ENCODE measurements at places on chromosomes 7 and 10. TPM values are rescaled to one million over a fixed set of nuclear protein-coding genes. Genes with fewer than 3 reads are reported as not detected.

DNA sequence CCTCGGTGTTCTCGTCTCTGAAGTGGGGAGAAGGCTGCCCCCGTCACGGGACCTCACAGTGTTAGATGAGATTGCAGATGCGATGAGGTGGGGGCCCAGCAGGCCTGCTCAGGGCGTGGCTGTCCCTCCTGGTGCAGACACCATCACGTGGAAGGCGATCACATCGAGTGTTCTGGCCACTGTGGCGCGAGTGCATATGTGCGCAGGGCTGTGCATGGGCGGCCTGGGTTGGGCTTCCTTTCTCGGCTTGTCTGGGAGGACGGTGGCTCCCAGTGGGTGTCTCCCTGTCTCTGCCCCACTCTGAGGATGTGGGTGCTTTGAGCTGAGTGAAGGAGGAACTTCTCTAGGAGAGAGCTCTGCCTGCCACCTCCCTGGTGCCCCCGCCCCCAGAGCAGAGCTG, 83.1 kb downstream of the LHPP start:
- DNase-seq: no peak

- no peak for DNase-seq
Observed at GRCh38 chr7:90777465-90777864, 181.3 kb downstream of the CDK14 start.

DNA sequence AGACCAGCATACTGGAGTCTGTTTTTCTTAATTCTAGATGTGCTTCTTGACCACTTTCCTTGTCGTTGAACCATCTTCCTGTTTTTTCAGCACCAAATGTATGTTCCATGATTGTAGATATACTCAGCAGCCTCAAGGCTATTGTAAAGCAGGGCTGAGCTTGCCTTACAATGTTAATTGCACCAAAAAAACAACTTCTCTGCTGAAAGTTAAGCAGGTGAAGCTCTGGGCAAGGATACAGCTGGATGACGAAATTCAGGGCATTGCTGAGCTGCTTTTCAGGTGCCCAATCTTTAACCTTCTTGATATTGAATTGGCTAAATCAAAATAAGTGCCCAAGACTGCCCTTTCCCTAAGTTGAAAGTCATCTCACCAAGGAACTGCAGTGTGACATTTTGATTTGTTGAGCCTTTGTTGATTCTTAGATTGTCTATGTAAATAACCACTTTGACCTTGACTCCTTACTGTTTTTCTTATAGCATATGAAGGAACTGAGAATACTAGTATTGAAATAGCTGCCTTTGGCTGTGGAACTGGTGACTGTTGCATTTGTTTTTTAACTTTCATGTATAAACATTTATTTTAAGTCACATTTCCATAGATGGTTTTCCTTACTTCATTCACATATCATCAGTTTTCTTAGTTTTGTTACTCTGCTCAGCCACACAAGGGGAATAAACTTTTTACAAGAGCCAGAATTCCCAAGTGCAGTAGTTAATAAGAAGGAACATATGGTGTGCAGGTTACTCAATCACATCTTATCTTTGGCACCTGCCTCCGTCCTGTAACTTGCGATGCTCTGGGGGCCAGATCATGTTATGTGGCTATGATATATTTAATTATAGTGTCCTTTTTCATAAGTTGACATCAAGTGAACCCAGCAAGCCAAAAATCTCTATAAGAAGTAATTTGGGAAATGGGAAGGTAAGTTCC, 3.1 kb downstream of the AHCYL2 start:
- DNase-seq: no peak

DNA sequence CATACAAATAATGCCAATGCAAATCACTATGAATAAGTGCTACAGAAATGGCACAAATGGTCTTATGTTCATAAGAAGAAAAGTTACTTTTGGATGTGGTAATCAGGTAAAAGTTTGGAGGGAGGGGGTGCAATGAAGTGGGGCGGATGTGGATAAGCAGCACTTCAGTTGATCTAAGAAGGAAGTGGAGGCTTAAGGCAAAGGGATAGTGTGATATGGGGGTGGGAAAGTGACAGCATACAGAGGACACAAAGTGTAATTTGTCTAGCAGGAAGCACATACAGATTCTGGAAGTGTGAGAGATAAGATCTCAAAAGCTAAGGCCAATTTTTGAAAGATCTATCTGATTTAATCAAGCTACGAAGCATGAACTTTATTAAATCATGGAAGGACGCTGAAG, 6.3 kb downstream of the BET1 start:
- no peak for DNase-seq

DNA sequence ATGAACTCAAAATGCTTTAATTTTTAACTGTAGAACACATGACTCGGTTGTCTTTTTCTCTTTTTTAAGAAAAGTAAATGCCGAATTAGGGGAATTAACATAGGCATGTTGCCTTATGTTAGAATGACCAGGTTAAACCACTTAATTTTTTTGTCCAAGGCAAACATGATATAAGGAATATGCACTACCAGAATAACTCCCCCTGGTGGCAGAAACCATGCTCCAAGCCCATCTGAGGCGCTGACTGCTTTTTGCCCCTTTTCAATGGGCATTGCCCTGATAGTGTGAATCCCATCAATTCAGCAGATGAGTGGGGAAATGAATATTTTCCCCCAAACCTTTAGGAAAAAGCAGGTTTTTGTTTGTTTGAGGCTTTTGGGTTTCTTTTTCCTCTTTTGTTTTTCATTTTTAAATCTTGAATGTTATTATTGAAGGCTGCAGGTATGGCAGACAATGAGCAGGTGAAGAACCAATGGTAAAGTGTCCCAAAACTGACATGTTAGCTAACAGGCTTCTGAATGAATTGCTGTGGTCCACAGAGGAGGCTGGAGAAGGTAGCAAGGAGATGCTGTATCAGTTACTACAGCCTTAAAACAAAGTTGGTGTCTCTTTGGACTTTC, 284.3 kb downstream of the SORCS3 start:
- DNase-seq: peak; percentile 42

DNA sequence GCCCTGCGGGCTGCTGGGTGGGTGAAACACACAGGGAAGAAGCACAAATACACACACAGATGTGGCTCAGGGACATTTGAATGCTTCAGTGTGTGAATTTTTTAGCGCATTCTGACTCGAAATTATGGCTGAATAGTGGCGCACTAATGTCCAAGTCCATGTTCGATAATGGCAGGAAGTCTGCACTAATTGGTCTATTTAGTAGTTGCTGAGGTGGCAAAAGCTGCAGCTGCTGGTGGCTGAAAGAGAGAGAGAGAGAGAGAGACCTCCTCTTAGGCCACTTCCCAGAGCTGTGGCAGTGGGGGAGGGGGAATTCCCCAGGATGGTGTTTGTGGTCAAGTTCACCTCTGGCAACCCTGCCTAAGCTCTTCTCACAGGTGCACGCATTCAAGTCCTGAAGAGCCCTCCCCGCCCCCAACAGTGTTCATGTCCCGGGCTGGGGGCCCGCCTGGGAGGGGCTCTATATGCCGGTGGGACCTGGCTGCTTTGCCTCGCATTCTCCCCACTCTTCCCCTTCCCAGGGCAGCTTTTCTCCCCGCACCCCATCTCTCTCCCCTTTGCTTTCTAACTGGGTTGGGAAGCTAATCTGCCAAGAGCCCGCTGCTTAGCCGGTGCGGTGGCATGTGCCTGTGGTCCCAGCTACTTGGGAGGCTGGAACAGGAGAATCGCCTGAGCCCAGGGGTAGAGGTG, 6.0 kb upstream of the MNX1 start:
- DNase-seq: peak; percentile 31

DNA sequence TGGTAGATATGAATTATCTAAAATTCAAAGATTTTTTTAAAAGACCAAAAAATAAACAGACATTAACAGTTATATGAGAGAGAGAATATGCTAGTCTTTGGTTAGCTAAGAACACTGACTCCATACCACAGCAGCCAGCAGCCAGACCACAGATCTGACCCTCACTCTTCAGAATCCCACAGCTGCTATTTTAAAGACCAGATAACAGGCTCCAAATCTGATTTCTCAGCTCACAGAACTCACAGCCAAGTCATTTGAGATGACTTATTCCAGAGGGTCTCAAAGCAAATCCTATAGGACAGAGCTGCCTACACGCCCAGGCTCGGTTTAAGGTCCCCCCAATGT, 20.4 kb downstream of the NUDCD3 start:
- DNase-seq: peak; percentile 36

- no peak for DNase-seq
Observed at GRCh38 chr7:1345796-1346755, 113.2 kb downstream of the MICALL2 start.

DNA sequence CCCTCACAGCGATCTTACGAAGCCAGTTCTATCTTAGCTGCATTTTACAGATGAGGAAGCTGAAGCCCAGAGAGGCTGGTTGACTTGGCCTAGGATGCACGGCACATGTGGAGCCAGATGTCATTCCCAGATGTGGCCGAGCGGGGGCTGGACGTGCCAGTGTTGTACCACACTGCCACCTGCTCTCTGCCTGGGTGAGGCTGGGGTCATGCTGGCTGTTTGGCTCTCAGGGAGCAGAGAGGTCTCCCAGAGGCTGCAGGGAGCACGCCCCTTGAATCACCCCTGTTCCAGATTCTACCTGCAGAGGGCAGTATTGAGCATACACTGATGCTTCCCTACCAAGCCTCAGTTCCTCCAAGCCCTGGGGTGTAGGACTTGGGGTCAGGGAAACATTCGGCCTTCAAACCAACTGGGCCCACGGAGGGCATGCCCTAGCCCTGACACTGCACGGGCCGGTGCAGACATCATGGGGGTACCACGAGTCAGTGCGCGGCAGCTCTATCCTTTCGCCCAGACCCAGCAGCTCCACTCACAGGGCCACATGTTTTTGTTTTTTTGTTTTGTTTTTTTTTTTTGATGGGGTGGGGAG, 3.8 kb upstream of the GTF2IRD1 start:
- peak; percentile 88 for DNase-seq

DNA sequence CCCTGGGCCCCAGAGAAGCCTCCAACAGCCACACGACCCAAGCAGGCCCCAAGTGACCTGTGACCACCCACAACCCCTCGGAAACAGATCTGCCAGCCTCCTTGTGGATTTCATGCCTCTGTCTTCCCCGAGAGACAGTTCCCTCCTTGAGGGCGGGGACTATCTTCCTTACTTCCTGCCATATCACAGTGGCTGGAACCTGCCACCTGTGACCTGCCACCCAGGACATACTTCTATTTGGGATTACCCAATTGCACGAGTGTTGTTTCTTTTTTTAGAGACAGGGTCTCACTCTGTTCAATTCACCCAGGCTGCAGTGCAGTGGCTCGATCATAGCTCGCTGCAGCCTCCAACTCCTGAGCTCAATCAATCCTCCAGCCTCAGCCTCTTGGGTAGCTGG, 25.9 kb downstream of the TNRC18 start:
- no peak for DNase-seq

GRCh38 chr10:3886641-3887251, 101.7 kb upstream of the KLF6 start:
- peak; percentile 4 for DNase-seq

- no peak for DNase-seq
Observed at GRCh38 chr10:60549686-60550085, 160.0 kb upstream of the ANK3 start.

DNA sequence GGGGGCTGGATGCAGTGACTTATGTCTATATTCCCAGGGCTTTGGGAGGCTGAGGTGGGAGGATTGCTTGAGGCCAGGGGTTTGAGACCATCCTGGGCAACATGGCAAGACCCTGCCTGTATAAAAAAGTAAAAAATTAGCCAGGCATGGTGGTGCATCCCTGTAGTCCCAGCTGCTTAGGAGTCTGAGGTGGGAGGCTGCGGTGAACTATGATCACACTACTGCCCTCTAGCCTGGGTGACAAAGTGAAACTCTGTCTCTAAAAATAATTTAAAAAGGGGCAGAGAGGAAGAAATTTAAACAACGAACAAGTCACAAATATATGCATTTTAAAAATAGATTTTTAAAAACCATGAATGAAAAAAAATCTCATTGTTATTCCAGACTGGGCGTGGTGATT, 46.2 kb upstream of the FEZF1 start:
- no peak for DNase-seq

DNA sequence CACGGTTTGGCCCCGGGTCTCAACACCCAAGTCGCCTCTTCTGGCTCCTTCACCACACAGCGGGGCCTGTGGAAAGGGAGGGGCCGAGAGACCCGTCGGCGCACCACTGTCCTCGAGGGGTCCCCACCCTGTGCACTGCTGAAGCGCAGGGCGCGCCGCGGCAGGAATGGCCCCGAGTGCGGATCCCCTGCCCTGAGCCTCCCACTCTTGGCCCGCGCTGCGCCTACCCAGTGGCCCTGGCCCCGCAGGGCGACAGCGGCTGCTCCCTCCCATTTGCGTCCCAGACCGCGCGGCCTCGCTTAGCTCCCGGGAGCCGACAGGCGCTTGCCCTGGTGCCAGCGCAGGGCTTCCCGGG, 2.1 kb upstream of the SFMBT2 start:
- DNase-seq: no peak

DNA sequence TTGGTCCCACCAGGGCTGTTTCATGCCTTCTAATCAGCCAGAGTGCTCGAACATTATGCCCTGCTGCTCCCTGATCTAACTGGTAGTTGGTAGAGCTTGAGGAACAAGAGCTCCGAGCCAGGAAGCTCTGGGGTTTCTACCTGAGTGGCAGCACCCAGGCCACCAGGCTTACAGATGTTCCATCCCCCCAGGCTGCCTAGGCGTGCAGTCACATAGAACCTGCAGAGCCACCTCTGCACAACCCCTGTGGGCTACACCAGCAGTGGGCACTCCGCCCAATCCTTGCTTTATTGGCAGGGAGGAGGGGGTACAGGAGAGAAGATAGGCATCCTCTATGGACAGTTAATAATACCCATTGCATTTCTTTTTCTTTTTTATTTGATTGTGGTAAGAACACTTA, 21.8 kb downstream of the MAP3K8 start:
- no peak for DNase-seq

- DNase-seq: no peak
Observed at GRCh38 chr10:85761906-85762445, 604.6 kb downstream of the GRID1 start.

DNA sequence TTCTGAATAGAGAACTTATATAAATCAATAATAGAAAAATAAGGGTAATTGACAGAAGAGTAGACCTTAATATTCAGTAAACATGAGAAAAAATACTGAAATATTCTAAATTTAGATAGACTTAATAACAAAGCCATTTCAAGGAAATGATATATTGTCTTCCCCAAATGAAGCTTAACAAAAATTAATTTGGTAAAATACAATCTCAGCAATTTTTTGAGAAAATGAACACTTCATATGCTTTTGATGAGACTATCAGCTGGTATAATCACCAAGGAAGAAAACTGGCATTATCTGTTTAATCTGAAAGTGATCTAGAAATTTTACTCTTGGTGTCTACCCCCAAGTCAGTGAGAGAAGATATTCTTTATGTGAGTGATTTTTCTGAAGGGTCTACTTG, 1.7 kb upstream of the FAM237B start:
- no peak for DNase-seq

The TSPAN14 gene
- total RNA-seq: 40.4 TPM

The TAS2R41 gene
- not detected for total RNA-seq

The BICC1 gene
- 13.0 TPM for total RNA-seq

The TFR2 gene
- not detected for total RNA-seq

The GNG11 gene
- total RNA-seq: 12.5 TPM

The ADGRA1 gene
- total RNA-seq: 0.81 TPM

The VCL gene
- 45.5 TPM for total RNA-seq

The HTR7 gene
- 0.26 TPM for total RNA-seq

Measured in SJCRH30 (cell line).